ENCODE measurements at places on chromosomes 12 and 14.

DNA sequence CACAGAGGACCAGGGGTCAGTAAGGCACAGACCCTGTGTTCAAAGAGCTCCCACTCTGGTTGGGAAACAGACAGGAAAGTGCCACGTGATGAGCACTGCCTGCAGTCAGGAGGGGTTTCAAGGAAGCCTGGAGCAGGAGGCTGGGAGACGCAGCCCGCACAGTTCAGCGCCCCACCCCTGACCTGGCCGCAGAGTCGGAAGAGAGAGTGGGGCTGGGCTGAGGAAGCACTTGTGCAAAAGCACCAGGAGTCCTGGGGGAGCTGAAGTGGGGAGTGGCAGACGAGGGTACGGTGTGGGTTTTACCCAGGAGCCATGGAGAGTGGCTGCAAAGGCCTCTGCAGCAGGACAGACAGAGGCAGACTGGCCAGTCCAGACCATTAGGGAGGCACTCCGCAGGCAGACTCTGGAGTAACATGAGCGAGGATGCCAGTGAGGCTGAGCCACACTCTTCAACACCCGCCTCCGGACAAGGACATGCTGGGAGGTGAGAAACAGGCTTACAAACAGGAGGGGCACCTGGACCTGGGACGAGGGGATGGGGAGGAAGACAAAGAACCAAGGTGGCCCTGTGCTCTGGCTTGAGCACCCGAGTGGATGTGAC lies 85.7 kb upstream of the GPR68 start:
- no peak for DNase-seq

DNA sequence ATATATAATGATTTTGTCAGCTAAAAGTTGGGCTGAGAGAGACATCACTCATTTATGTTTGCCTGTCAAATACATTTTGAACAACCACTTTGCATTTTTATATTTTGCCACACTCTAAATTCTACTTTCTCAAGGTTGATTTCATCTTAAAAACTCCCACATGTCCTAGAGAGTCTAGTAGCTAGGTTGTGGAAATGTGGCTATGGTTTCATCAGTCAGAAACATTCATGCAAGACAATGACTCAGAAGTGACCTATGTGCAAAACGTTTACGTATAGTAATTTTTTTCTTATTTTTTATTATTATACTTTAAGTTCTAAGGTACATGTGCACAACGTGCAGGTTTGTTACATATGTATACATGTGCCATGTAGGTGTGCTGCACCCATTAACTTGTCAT lies 27.4 kb upstream of the PRKD1 start:
- no peak for DNase-seq

- DNase-seq, result no peak
Observed at GRCh38 chr12:109347589-109347988, at the start of gene MYO1H. Gene MYO1H (plus strand): TSS chr12:109347900. CDS start chr12:109347961, 61 bp downstream.

DNA sequence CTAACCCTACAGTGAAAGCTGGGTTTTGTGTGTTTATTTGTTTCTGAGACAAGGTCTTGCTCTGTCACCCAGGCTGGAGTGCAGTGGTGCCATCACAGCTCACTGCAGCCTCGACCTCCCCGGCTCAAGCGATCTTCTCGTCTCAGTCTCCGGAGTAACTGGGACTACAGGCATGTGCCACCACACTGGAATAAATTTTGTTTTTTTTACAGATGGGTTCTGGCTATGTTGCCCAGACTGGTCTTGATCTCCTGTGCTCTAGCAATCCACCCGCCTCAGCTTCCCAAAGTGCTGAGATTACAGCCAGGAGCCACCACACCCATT lies 26.4 kb downstream of the TBX3 start:
- no peak for DNase-seq

GRCh38 chr12:40209886-40210285 lies 14.9 kb upstream of the LRRK2 start:
- DNase-seq, result no peak

GRCh38 chr12:19893514-19893913 lies 454.2 kb downstream of the AEBP2 start:
- no peak for DNase-seq

GRCh38 chr12:91177381-91177780 lies 5.2 kb downstream of the DCN start:
- no peak for DNase-seq

- DNase-seq, result no peak
Observed at GRCh38 chr14:96264853-96265252, 8.8 kb downstream of the BDKRB1 start.

DNA sequence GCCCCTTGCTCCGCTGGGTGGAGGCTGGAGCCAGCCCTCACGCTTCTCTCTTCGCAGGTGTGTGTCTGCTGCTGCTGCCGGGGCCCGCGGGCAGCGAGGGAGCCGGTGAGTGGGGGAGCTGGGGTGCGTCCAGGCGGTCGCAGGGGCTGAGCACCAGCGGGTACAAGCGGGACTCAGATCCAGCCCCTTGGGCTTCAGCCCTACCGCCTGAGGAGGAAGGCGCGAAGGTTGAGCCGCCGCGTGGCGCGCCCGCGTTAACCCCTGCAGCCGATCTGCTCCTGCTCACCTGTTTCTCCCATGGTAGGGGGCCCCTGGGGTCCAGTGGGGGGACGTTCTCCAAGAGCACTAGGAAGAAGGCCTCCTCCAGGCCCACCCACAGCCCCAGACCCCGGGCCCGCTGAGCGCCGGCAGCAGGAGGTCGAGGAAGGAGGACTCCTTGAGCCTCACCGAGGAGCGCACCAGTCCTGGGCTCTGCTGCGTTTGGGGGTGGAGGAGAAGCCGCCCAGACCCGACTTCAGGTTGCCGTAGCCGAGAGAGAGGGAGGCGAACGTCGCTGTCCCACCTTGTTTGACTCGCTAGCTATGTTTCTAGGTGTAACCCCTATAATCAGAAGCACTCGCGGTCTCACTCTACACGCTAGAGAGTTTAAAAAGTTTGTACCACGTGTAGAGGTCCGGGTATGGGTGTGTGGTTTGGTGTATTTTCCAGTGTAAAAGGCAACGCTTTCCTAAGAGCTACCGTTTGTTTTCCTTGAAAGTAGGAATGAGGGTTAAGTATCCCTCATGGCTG lies 834 bp downstream of the COCH start:
- peak; percentile 28 for DNase-seq

DNA sequence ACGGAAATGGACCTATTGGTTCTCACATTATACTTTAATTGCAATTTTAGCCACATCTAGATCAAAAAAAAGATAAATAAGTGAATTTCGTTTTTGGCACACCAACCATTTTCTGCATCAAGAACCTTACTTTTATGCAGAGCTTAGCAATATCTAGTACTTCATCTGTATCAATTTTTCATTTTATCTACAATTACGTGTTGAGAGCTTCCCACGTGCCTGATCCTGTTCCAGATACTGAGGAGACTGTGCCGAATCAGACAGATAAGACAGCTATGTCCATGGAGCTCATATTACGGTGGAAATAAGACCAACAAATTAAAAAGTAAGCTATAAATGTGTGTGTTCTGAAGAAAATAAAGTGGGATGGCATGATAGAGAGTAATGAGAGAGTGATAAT lies 101.6 kb downstream of the MGAT4C start:
- DNase-seq, result no peak

DNA sequence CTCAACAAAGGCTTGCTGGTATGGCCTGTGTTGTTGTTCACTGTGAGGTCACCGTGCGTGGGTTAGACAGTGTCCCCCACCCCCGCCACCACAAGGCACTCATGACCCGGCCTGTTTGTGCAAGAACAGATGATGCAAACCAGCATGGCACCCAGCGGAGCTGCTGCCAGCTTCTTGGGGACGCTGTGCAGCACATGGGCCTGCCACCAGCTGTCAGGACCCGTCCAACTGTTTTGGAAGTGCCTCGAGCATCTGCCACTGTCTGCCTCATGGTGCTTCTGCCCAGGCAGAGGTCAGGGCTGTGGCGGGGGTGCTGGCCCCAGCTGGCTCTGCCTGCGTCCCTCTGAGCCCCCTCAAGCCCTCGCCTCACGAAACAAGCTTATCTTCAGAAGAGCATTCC lies 1.5 kb downstream of the ASB2 start:
- no peak for DNase-seq

DNA sequence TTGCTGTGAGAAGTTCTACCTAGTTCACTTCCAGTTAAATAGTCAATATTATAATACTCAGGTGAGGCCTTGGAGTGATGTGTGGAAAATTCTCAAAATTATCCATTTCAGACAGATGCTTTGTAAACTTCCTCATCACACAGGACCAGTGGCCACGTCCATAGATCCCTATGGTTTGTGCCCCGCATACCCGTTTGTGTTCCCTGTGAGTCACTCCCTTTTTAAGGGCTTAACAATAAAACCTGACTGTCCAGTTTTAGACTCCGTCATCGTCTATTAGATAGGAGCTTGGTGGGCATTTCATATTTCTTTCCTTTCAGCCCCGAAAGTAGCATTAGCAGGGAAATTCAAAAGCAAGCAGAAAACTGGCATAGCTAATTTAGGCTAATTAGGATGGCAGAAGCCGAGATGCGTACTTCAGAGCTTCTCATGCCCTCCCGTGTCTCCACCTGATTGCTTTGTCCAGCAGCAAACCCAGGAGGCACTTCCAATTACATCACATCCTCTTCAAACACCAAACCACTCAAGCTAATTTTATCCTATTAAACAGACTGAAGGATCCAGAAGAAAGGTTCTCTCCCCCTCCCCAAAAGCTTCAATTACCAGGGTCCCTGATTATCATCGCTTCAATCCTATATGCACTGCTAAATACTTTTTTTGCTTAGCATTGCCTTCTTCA lies 186.6 kb upstream of the OTX2 start:
- DNase-seq, result no peak

- DNase-seq, result no peak
Observed at GRCh38 chr12:49792976-49793580, 35.1 kb downstream of the NCKAP5L start.

GRCh38 chr14:85315733-85316290 lies 214.1 kb upstream of the FLRT2 start:
- DNase-seq, result no peak

DNA sequence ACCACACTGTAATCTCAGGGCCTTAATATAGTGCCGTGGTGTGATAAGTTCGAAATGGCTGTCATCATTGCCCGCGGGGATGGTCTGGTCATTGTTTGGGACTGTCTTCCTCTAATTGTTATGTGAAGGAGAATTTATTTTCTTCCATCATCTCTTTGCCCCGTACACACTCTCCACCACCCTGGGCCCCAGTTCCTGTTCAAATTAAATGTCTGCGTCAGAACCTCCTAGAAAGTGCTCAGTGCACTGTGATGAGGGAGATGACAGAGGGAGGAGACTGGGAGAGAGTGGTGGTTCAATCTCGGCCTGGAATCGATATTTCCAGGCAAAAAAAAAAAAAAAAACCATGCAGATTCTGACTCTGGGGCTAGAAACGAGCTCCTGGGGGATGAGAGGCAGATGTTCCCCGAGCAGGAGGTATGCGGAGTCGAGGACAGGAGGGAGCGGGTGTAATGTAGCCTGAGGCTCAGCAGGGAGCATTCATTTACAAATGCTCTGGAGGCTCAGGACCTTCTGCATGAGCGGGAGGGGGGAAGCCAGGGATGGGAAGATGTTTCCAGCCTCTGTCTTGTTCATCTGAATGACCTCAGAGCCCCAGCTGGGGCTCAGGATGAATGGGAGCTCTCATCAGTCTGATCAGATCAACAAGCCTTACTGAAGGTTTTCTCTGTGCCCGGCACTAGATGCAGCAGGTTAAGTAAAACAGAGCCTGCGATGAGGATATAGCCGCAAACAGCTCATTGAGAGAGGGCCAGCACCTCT lies 219.5 kb downstream of the TBX5 start:
- DNase-seq, result no peak

DNA sequence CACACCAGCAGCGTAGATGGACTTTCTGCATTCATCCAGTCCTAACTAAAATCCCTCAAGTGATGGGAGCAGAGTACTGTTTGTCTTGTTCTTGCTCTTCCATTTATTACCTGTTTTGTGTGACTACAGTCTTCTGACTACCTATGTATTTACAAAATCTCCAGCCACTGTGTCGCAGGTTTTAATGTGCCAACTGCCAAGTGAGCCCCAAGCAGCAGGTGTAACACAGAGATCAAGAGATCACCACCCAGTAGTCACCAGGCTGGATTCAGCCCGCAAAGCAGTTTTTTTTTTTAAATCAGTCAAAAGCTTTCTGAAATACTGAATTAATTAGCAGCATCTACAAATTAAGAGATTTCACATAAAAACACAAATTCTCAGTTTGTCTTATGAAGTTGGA lies 724.1 kb upstream of the USP15 start:
- DNase-seq, result no peak

GRCh38 chr14:70602254-70602653 lies 1.8 kb upstream of the MED6 start:
- DNase-seq, result no peak

GRCh38 chr14:93884950-93885349 lies 42.2 kb upstream of the FAM181A start:
- DNase-seq, result no peak

DNA sequence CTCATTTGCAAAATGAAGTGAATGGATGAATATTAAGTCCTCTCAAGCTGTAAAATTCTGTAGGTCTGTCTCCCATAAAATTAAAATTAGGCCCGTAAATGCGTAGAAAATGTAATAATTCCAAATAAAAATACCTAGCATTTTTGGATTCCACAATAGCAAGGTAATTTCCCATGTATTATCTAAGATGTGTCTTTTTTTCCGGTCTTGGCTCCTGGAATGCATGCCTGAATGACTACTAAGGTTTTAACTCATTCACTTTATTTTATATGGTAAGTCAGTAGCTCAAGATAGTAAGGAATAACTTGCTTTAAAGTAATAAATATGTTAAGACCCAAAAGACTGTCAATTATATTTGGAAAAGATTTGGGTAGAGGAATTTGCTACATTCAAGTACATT lies 11.1 kb downstream of the TXNRD1 start:
- DNase-seq, result no peak

DNA sequence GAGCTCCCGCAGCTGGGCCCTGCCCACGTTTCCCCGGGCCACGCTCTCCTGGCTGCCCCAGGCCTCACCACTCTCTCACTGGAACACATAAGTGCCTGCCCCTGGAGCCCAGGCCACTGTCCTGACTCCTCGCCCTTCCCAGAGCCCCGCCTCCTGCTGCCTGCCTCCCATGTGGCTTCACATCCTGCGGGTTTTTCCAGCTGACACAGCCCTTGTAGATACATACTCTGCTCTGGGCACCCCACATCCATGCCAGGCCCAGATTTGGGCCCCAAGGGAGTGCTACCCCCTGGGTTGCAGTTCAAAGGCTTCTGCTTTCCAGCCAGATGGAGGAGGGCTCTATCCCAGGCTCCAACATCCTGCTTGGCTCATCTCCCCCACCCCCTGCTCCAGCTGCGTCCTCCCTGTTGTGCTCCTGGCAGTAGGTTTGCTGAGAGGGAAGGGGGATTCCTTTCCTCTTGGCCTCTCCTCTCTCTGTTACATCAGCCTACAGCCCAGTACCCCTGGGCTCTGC lies 60.1 kb downstream of the TSPAN9 start:
- DNase-seq, result no peak

GRCh38 chr12:124790650-124791400 lies 72.8 kb downstream of the SCARB1 start:
- no peak for DNase-seq

GRCh38 chr14:90239139-90239538 lies 17.2 kb upstream of the PSMC1 start:
- no peak for DNase-seq

GRCh38 chr14:96592591-96593386 lies 90.6 kb downstream of the PAPOLA start:
- peak; percentile 28 for DNase-seq

Measured in progenitor cell of endocrine pancreas (in vitro differentiated cells).